ENCODE measurements at places on chromosomes 12 and 14. TPM values are rescaled to one million over a fixed set of nuclear protein-coding genes. Genes with fewer than 3 reads are reported as not detected.
A peak's percentile ranks its signal among the peaks of the same experiment; 100 is the strongest.

DNA sequence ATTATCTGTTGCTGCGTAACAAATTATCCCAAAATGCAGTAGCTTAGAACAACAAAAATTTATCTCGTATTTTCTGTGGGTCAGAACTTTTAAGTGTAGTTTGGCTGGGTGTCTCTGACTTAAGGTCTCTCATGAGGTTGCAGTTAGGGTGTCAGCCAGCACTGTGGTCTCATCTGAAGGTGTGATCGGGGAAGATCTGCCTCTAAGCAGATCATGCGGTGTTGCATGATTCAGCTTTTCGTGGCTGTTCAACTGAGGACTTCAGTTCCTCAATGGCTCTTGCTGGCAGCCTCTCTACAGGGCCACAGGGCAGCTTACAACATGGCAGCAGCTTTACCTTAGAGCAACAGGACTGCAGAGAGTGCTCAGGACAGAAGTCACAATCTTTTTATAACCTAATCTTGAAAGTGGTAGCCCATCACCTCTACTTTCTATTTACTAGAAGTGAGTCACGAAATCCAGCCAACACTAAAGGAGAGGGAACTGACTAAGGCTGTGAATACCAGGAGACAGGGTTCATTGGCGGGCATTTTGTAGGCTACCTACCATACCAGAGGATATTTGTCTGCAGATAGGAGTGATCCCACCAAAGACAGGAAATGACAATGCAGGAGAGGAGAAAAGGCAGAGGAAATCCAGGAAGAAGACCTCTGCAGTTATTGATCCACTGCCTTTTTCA, 1.8 kb upstream of the TMPRSS12 start:
- no peak for DNase-seq

Gene POLE
- total RNA-seq: 15.1 TPM

GRCh38 chr14:101554991-101555668, 6.2 kb upstream of the DIO3 start:
- no peak for DNase-seq

DNA sequence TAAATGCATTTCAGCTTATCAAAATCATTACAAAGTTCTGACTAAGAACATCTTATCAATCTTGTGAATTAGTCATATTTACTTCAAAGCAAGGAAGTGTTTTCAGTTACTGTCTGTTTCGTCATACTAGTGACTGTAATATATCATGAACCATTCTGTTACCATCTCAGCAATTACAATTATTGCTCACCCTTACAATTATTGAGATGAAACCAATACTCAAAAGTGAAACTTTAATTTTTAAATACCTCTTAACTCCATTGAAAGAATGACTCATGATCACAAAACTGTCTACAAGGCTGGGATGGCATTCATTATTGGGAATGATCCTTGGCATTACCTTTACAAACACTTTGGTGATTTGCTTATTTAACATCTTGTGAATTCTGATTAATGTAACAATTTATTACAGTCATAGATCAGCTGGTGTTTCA, 90.3 kb downstream of the RPS6KA5 start:
- peak; percentile 5 for DNase-seq

GRCh38 chr14:74890262-74890661, 8.5 kb downstream of the DLST start:
- DNase-seq: no peak
